ENCODE measurements at places on chromosomes 13 and 19. TPM values are rescaled to one million over a fixed set of nuclear protein-coding genes. Genes with fewer than 3 reads are reported as not detected.

Gene NCR1
- not detected for total RNA-seq

Gene ZSCAN4
- not detected for total RNA-seq

DNA sequence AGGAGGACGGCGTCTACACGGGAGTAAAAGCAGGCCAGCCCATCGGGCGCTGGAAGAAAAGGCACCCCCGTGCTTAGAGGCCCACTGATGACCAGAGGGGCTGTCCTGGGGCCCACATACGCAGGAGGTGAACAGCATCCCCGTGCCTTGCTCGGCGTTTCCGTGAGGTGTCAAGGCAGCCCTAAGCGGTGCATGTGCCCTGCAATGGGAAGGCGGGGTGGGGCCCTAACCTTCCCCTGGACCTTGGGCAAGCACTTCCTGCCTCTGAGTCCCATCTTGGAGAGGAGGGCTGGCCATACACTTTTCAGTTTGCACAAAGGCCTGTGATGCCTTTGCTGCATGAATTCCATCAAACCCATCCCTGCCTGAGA, 47.8 kb upstream of the ATP11A start:
- DNase-seq = no peak

DNA sequence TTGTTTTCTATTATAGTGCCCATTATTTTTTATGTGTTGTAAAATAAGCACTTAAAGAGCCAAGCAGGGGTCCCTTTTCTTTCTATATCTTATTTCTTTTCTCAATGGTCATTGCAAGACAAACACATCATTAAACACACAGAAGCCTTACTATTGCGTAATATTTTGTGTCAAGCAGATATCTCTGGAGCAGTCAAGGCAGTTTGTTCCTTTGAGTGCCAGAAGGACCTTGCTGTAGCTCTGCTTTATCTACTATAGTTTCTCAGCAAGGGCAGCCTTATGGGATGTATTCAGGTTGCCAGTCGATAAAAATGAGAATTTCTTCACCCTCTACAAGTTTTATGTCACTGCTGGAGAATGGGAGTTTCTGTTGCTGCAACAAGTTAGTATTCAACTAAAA, 319.3 kb downstream of the TDRD3 start:
- no peak for DNase-seq

GRCh38 chr13:51643105-51643881, 59.0 kb downstream of the WDFY2 start:
- DNase-seq = no peak

DNA sequence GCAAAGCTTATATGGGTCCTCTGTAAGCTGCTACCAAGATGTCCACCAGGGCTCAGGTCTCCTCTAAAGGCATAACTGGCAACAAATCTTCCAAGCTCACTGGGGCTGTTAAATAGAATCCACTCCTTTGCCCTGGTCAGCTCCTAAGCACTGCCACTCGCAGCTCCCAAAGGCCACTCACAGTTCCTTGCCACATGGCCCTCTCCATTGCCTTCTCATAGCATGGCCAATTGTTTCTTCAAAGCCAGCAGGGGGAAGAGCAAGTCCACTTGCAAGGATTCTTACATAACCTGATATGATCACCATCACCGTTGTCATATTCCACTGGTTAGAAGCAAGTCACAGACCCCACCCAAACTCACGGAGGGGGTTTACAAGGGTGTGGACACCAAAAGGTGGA, 199.5 kb downstream of the SUCLA2 start:
- no peak for DNase-seq

DNA sequence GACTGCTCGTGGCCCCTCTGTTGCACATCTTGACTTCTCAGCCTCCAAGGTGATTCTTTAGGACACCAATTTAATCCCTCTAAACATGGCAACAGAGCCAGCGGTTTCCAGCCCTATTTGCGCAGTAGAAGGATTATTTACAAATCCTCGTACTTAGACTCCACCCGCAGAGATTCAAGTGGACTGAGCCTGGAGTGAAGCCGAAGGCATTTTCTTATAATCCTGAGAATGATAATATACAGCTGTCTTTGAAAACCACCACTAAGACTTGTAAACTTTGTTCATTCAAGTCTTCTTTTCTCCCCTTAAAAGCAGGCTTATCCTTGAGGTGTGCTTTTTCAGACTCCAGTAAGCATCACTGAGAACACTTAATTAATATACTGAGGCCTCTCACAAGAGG, 4.8 kb upstream of the DPRX start:
- no peak for DNase-seq

All from body of pancreas (tissue), 4 donors.